ENCODE measurements at places on chromosomes 5 and 9.

DNA sequence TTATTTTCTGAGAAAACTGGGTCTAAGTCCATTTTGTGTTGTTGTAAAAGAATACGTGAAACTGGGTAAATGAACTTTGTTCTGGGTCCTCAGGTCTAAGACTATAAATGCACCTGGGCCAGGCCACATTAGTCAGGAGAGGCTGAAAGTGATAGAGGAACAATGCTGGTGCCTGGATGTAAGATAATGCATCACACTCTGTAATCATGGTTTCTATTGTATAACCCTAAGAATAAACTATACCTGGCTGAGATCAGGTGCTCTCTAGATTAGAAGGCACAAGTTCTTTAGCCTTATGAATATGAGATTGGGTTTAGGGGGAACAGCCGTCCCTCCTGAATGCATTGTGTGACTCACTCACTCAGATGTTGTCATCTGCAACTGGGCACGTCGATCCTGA, 675.5 kb downstream of the HTR1A start:
- no peak for DNase-seq

DNA sequence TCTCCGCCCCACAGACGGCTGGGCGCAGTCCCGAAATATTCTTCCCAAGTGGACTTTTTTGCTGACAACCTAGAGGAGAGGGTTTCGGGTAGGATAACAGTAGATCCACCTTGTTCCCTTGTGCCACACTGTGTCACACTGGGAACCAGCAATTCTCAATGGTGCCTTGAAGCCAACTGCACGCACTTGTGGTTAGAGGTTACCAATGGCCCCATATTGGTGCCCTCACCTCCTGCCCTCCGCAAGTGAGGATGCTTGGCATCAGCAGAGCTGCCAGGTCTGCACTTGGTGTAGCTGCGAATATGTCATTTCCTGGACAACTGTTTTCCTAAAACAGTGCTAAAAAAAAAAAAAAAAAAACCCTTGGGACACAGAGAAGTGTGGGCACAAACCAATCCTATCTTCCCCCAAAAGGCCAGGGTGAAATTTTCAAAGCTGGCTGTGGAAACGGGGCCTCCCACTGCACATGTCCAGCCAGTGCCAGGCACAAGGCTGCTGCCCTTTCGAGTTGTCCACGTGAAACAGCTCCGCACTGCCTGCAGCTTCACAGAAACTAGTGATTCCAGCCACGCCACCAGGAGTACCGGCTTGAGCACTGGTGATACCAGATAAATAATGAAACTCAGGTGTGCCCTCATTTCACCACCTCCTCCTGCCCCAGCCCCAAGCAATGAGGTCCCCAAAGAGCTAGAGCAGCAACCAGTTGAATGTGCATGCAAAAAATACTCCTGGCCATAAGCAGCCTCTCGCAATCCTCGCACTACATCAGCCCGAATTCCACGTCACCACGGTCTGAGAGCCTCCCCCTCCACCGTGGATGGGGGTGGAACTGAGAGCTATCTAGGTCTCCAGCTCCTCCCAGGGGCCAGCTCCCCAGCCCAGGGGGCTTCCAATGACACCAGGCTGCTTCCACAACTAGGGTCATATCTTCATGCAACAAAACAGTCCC, 51.2 kb downstream of the USP20 start:
- peak; percentile 74 for DNase-seq

- no peak for DNase-seq
Measured at GRCh38 chr5:102040326-102040725, 255.8 kb downstream of the SLCO4C1 start.

DNA sequence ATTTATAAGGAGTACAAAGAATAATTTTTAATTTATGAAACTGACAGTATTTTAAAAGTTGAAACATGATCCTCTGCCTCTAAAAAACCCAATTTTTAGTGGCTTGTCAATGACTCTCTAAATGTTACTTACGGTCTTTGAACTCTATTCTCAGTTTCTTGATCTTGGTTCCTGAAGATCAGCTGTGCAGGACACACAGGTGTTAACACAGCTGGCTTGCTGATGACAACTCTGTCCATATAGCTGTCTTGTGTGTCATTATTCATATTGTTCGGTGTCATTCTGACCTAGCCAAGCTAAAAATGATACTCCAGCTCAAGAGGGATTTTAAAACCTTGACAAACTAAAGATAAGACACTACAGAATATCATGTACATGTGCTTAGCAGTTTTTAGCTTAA, 314.5 kb downstream of the CCDC171 start:
- DNase-seq = no peak

GRCh38 chr9:126534431-126535186, 79.1 kb upstream of the LMX1B start:
- no peak for DNase-seq

- DNase-seq = no peak
Measured at GRCh38 chr5:172534229-172535107, 80.1 kb upstream of the SH3PXD2B start.

DNA sequence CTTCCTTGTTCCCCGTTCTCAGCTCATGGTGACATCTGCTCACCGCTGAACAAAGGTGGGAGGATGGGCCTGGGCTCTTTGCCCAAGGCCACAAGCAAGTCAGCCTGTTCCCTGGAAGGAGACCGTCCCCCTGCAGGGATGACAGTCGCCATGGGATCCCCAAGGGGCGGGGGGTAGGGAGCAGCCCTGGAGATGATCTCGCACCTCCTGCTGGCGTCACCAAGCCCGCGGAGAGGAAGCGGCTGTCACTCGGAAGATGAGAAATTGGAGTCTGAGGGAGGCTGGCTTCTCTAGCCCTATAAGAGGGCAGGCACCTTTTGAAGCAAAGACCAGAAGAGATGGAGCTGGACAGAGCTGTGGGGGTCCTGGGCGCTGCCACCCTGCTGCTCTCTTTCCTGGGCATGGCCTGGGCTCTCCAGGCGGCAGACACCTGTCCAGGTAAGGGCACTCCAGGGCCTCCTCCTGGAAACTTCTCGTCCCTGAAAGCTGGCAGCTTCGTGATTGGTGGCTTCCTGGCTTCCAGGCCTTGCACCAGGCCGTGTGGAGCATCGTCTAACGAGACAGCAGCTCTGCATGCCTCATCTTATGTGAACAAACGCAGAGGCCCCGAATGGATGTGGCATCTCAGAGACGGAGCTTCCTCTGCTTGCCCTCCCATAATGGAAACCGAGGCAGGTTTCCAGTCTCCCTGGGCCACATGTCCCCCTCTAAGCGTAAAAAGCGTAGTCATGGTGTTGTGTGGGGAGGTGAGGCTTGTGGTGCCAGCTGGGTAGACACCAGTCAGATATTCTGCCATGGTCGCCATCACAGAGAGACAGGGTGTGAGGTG, at the start of gene FCN2:
Gene FCN2, plus strand, starts transcription at position 327 of the 829 bp plus-strand sequence. Its CDS starts 12 bp downstream, at position 339.
- DNase-seq = no peak

- no peak for DNase-seq
Measured at GRCh38 chr9:136370687-136371532, 2.6 kb downstream of the CARD9 start.

DNA sequence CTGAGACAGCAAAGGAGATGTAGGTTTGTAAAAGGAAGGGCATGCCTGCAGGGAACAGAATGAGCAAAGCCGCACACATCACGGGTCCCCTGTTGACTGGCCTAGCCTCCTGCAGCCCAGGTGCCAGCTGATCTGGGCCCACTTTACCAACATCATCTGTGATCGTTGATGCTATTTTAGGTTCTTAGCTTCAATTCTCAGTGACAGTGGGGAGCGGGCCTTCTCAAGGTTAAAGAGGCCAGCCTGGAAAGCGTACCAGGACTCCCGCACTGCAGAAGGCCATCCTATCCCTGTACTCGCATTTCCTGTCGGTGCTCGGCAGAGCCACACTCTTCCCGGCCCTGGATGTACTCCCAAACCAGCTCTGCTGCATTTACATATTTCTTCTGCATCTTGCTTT, 213.5 kb upstream of the IRX1 start:
- no peak for DNase-seq

DNA sequence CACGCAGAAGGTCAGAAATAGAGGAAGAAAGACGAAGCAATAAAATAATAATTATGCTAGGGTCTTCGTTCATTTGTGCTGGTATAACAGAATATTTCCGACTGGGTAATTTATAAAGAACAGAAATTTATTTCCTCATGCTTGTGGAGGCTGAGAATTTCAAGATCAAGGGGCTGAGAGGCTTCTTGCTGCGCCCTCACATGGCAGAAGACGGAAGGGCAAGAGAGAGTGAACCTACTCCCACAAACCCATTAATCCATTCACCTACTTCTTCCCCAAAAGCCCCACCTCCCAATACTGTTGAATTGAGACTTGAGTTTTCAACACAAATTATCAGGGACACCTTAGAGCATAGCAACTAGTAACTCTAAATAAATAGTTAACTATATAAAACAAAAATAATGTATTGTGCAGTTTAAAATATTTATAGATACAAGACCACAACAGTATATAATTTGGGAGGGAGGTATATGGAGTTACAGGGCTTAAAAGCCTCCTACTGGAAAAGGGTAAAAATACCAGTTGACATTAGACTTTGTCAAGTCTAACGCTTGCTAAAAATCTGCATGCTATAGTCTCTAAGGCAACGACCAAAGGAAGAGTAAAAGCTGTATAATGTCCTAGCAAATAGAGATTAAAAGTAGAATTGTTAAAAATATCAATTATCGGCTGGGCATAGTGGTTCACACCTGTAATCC, 40.3 kb upstream of the NAA35 start:
- peak; percentile 37 for DNase-seq

- no peak for DNase-seq
Measured at GRCh38 chr5:93120051-93120450, 461.0 kb downstream of the NR2F1-AS1 start.

DNA sequence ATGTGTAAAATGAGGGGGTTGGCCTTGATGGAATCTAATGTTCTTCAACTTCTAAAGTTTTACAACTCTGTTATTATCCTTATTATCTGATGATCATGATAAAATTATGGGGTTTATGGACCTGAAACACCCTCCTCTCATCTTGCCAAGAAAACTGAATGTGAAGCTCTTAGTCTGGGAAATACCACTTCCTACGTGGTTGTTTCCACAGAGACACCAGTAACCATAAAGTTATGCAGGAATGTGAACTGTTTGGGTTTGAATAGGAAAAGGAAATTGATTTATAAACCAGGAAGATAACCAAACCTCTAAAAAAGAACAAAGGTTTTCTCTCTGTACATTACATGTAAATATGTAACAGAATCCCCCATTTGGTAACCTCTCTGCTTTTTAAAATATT, 28.3 kb upstream of the RAI14 start:
- DNase-seq = no peak

- DNase-seq = no peak
Measured at GRCh38 chr9:107423540-107423939, 66.0 kb downstream of the KLF4 start.

- no peak for DNase-seq
Measured at GRCh38 chr5:58016358-58016757, 443.5 kb downstream of the PLK2 start.

GRCh38 chr5:108334225-108334624, 47.7 kb downstream of the FBXL17 start:
- no peak for DNase-seq

DNA sequence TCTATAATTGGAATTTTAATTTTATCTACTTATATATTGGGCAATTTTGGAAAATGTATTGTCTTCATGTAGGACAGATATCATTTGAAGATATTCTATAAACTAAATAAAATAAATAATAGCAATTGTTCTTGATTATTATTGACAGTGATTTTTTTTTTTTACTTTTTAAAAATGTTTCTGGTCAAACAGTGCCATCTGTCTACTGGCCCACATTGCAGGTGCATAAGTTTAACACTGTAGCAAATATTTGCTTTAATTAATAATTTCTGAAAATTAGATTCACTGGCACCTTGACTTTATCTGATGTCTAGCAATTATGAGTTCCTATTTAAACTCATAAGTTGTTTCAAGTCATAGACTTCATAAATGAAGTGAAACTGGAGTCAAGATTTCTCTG, 41.1 kb upstream of the ISOC1 start:
- DNase-seq = no peak

DNA sequence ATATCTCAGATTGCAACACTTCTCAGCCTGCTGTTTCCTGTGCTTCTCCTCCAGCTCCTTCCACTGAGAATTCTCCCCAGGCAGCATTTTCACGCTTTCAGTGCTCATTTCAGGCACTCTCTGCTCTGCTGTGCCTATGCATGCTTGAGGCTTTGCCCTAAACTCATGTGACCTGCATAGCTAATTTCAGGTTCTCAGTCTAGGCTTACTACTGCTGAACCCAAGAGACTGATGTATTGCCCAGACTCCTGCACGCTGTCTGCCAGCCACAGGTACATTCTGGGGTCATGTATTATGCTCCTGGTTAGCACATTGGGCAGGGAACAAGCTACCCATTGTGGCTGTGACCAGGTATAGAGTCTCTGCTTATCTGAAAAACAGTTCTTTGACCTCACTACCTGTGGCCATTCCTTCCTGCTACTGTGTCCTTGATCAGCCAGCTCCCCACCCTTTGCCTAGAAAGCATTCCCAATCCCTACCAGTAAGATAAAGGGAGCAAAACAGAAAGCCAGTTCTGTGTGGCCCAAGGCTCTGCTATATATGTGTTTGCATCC, 34.7 kb downstream of the PIP5K1B start:
- DNase-seq = no peak

DNA sequence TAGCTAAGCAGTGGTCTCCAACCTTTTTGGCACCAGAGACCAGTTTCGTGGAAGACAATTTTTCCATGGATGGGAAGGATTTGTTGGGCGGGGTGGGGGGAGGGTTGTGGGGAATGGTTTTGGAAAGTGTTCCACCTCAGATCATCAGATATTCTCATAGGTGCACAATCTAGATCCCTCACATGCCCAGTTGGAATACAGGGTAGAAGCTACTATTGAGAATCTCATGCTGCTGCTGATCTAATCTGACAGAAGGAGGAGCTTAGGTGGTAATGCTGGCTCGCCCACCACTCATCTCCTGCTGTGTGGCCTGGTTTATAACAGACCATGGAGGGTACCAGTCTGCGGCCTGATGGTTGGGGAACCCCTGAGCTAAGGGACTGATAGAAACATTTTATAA, 662.7 kb upstream of the RGMB start:
- no peak for DNase-seq

- DNase-seq = no peak
Measured at GRCh38 chr5:96318569-96319110, 114.4 kb downstream of the PCSK1 start.

Measured in CD4-positive, alpha-beta T cell treated with Interleukin-4 for 1 hour (primary cell).